ENCODE measurements at places on chromosomes 5 and 9.

DNA sequence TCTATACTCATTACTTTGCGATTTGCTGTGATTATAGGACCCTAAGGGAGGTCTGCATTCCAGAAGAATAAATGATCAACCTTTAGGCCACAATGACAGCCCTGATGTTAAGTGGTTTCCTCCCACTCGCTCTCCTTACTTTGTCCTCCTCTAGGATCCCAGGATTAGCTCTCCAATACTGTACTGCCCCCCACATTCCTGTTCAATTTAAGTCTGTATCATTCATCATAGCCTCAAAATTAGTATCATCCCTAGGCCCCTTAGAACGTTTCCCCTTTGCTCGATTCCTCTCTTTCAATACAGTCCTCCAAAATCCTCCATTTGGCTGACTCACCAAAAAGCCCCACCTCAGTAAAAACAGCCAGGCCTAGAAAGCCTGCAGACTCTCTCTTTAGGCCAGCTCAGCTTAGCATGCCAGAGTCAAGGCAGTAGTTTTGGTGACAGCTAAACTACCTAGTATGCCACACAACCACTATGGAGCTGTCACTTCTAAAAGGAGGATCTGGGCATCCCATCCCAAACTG lies 24.4 kb downstream of the RNF145 start:
- DNase-seq = no peak

GRCh38 chr5:149063017-149063687 lies at the start of gene SH3TC2:
SH3TC2 (minus strand) TSS chr5:149063062; CDS start chr5:149063022, 40 bp downstream.
- peak; percentile 96 for DNase-seq

- peak; percentile 57 for DNase-seq
Observed at GRCh38 chr5:150082889-150083288, 3.5 kb downstream of the CSF1R start.

DNA sequence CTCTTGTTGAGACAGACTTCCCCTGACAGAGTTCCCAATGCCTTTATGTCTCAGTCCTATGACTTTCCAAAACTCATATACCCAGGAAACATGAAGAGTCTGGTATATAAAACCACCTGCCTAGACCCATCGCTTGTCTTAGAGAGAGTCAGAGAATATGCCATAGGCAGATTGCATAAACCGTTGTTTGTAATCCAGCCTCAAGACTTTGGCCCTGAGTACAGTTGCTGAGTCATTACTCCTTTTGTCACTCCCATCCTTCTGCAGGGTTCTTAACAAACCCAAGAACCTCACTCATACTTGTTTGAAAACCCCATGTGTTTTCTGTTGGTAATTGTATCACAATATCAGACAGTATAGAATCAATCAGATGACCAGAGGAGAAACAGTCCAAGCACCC lies 616.3 kb downstream of the SLCO4C1 start:
- DNase-seq = no peak

- DNase-seq = no peak
Observed at GRCh38 chr9:104853159-104853558, 74.8 kb downstream of the ABCA1 start.

- no peak for DNase-seq
Observed at GRCh38 chr5:62343428-62343827, 37.4 kb downstream of the KIF2A start.

DNA sequence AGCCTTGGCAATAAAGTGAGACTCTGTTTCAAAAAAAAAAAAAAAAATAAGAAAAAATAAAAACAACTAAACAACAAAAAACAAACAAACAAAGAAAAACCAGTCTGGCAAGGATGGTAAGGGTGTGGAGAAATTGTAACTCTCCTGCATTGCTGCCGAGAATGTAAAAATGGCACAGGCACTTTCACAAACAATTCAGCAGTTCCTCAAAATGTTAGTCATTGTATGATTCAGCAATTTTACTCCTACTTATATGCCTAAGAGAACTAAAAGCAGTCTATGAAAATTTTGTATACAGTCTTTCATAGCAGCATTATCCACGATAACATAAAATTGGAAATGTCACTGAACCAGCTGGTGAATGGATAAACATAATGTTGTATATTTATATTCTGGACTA lies 280.4 kb downstream of the CDH9 start:
- DNase-seq = no peak

- DNase-seq = no peak
Observed at GRCh38 chr9:86321373-86321772, 32.8 kb downstream of the TUT7 start.
